Spleen (tissue), 13 donors: ENCODE measurements at places on chromosomes 12 and 14.
A peak's percentile ranks its signal among the peaks of the same experiment; 100 is the strongest.

- no peak for DNase-seq
These were observed 1720.2 kb upstream of the SEL1L start for GRCh38 chr14:83253870-83254269.

DNA sequence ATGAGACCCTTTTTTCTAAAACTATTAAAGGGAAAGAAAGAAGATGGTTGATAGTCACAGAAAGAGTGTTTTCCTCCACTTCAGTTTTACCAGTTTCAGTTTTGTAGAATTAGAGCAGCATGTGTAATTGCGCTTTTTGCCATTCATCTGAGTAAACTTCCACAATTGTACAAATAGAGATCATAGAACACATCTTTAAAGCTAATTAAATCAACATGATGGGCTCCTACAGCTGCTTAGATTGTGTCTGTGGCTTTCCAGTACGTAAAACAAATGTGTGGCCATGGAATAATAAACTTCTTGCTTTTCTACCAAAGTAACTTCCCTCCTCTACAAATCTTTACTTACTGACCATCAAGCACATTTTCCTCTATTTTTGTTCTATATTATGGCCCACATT lies 84.2 kb upstream of the LRIG3 start:
- no peak for DNase-seq

GRCh38 chr14:76937181-76938091 lies 91.1 kb downstream of the IRF2BPL start:
- DNase-seq, result no peak

DNA sequence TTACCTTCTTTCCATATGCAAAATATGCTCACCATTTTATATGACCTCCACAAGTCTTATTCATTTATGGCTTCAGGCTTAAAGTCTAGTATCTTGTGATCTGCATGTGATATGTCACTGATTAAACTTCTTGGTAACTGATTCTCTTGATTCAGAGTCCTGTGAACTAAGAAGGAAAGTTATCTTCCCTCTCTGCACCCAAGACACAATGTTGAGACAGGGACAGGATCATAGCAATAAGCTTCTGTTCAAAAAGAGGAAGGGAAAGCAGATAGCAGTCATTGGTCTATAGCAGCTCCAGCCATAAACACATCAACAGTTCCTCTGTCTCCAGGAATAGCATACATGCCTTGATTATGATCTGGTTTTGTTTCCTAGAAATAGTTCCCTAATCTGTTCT lies 103.1 kb downstream of the UNC79 start:
- DNase-seq, result no peak

GRCh38 chr12:122865268-122866231 lies 30.3 kb downstream of the HIP1R start:
- DNase-seq, result peak; percentile 79

- DNase-seq, result no peak
These were observed 1.6 kb upstream of the CDKN1B start for GRCh38 chr12:12715459-12716150.

DNA sequence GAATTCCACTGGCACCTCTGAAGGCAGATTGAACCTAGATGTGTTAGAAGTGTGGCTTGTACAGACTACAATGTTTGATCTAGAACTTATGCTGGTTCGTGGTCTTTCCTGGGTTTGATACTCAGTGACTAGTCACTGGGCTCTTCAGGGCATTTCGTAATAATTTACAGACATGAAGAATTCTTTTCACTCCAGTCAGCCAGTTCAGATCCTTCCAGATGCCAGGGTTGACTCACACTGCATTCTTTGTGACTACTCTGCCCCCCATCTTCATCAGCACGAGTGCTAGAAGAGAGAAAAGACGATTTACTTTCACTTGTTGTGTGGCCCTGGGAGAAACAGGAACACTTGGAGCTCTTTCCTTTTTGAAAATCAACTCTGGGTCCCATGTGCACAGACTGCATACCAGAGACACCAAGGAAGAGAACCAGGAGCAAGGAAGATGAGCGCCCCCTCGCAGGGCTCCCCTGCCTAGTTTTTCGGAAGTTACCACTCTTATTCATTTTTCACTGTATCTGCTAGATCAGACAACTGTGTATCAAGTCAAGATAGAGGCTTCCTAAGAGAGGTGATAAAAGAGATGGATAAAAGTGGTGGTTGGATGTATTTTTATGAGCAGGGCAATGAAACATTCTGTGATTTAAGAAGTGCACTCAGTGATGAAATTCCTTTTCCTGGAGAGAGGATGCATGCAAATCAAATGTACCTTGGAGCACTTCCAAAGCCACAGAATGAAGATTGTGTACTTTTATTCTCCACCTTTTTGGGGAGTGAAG lies 33.5 kb upstream of the EVL start:
- no peak for DNase-seq

- DNase-seq, result no peak
These were observed 119.1 kb downstream of the DENND5B start for GRCh38 chr12:31471823-31472222.
